Activated CD8-positive, alpha-beta memory T cell treated with anti-CD3 and anti-CD28 coated beads for 48 hours (primary cell): ENCODE measurements at places on chromosomes 7 and 10.

DNA sequence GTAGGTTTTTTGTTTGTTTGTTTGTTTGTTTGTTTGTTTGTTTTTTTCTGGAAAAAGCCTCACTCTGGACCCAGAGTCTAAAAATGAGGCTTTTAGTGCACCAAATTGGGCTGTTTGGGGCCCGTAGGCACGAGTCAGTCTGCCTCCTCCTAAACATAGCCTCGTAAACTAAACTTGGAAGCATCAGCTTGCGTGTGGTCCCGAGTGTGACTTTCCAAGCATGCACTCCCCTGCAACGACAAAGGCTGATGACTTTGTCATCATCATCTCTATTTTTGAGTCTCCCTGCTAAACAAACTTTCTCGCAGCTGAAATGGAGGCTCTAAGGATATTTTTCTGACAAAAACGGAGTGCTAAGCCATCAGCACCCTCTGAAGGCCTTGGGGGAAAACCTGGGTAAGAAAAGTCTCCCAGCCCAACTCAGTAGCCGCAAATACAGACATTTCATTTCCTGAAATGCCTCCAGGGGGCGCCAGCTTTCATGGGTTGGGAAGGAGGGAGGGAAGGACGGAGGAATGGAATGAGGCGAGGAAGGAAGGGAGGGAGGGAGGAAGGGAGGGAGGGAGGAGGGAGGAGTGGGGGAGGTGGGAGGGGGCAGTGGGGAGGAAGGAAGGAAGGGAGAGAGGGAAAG is 245.9 kb downstream of the KCNMA1 start:
- no peak for DNase-seq

DNA sequence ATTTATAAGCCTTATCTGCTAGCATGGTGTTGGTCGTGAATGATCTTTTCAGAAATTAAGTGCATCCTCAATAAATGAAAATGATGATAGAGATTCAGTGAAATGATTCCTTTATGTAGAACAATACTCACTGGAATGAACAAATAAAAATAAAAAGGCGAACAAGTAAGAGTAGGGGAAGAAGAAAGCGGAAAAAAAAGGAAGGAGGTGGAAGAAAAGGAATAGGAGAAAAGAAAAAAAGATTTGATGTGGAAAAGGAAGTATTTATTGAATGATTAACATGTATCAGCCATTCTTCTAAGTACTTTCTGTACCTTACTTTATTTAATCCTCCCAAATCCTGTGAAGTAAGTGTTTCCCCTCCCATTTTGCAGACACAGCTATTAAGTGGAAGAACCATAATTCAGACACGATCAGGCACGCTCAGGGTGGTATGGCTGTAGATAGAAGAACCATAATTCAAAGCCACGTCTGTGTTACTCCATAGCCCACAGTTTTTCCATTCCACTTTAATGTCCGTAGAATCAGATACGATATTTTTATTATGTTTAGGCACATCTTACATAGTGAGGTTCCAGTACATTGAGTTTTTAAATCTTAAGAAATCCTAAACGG is 156.2 kb upstream of the LAMB4 start:
- no peak for DNase-seq

GRCh38 chr7:90242369-90243168 is 2.4 kb upstream of the CFAP69 start:
- DNase-seq, result no peak

- DNase-seq, result no peak
These were observed 43.1 kb downstream of the MAGI2 start for GRCh38 chr7:79410345-79410744.

GRCh38 chr7:116842371-116842770 is 20.0 kb upstream of the CAPZA2 start:
- DNase-seq, result no peak

- DNase-seq, result no peak
These were observed 619 bp upstream of the HOXA6 start for GRCh38 chr7:27148031-27148755.

DNA sequence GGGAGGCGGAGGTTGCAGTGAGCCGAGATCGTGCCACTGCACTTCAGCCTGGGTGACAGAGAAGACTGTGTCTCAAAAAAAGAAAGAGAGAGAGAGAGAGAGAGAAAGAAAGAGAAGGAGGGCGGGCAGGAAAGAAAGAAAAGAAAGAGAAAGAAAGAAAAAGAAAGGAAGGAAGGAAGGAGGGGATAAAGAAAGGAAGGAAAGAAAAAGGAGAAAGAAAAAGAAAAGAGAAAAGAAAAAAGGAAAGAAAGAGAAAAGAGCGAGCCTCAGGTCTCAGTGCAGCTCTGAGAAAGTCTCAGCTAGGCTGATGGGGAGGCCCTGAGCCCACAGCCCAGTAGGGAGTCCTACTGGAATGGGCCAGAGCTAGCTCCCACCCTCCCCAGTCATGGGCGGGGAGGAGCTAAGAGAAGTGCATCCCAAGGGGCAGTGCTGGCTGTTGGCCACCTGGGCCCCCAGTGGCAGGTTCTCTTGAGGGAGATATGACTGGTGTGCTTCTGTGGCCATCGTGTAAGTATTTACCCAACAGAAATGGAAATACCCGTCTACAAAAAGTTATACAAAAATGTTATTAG is 69.3 kb downstream of the ABRAXAS2 start:
- DNase-seq, result no peak

GRCh38 chr7:88040694-88041093 is 106.6 kb downstream of the ADAM22 start:
- no peak for DNase-seq

- no peak for DNase-seq
These were observed 64.5 kb upstream of the PLA2G12B start for GRCh38 chr10:73019100-73019499.

DNA sequence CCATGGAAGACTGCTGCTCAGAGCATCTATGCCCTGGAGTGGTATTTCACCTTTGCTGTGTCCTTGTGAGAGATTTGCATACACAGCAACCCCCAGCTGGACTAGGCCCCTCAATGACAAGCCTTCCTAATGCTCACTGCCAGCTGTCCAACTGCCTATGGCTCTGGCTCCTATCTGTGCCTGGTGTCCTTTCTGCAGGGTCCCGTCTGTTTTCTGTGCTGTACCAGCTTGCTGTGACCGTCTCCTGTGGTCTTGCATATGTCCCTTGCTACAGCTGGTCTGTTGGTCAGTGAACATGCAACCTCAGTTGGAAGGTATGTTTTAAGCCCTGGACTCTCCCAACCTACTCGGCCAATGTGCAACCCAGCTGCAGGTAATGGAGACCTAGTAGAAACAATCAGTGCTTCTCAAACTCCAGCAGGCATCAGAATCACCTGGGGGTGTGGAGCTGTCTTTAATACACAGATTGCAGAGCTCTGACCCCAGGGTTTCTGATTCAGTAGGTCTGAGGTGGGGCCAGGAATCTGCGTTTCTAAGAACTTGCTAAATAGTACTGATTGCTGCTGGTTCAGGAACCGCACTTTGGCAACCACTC is 306.4 kb upstream of the ZNF32 start:
- no peak for DNase-seq

DNA sequence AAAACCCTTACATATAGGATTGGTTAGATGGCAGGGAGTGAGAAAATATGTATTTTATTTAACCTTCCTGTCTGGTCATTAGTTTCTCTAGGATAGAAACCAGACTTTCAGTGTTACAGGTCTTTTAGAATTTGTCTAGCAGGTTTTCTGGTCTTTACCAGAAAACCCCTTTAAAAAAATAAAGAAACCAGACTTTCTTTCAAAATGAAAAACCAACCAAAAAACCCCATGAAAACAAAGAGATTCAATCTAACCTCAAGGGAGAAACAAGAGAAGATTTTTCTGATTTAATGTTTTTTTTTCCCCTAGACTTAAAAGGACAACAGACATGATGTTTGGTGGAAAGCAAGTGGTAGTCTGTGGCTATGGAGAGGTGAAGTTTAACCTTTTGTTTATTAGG is 28.7 kb upstream of the STRIP2 start:
- DNase-seq, result no peak

GRCh38 chr10:49649936-49650723 is 29.3 kb upstream of the C10orf53 start:
- no peak for DNase-seq

DNA sequence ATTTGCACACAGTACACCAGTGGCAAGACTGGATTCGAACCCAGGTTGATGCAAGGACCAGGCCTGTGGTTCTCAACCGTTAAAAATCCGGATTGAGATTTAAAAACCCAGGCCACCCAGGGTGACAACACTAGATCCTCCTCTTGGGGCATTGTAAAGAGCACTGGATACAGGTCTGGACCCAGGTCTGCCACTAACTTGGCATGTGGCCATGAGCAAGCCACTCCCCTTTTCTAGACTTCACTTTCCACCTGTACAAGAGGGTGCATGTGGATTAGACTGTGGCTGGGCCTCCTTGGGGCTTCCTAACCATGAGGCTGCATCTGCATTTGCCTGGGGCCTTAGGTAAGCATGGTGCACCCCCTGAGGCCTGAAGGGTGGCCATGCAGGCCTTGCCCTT is 21.7 kb upstream of the SLC29A3 start:
- DNase-seq, result no peak

GRCh38 chr10:104472505-104472904 is 118.9 kb downstream of the CFAP58 start:
- DNase-seq, result no peak

DNA sequence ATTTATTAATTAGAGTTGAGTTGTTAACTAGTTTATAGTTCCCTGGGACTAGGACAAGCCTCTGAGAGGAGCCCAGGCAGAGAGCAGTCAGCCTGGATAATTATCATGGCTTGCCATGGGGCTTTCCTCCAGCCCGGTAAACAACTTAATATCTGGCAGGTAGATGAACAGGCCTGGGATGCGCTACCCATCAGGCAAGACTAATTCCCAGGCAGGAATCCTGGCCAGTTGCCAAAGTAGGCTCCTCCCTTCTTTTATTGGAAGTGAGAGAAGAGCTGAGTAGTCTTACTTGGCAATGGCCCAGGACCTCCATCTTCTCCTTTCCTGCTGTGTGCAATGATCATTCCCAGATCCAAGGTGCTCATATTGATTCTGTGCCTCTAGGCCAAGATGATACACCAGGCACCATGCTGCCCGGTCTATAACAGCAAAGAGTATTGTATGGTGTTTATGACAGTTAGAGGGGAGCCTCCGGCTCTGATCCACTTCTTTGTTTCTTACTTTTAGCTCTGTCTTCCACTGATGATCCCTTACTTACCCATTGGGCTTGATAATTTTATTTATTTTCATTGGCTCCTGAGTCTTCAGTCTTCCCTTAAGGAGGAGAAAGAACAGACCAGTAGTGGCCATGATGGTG is 408.7 kb downstream of the REEP3 start:
- no peak for DNase-seq

GRCh38 chr10:43878386-43878785 is 229.7 kb upstream of the ZNF32 start:
- no peak for DNase-seq

DNA sequence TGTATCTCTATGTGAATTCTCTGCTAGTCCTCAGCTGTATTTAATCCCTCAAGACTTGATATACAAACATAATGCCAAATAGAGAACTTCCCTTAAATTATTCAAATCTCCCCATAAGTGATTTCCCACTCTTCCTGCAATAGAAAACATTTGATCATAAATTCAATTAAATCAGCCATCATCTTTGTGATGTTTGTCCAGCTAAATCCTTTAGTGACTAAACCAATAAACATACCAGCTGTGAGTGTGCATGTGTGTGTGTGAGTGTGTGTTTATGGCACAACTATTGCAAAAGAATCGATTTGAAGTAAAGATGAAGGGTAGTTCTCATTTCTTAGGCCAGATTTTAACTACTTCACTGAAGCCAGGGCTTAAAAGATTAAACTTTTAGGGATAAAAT is 175.5 kb upstream of the FZD1 start:
- DNase-seq, result no peak

GRCh38 chr10:126270111-126270510 is 118.2 kb downstream of the ADAM12 start:
- no peak for DNase-seq

GRCh38 chr10:101308051-101308450 is 45.9 kb upstream of the BTRC start:
- no peak for DNase-seq
